NCI-H2029 (cell line): ENCODE measurements at places on chromosomes 11 and 22.

- no peak for DNase-seq
Observed at GRCh38 chr22:29860006-29860766, 22.1 kb upstream of the ASCC2 start.

DNA sequence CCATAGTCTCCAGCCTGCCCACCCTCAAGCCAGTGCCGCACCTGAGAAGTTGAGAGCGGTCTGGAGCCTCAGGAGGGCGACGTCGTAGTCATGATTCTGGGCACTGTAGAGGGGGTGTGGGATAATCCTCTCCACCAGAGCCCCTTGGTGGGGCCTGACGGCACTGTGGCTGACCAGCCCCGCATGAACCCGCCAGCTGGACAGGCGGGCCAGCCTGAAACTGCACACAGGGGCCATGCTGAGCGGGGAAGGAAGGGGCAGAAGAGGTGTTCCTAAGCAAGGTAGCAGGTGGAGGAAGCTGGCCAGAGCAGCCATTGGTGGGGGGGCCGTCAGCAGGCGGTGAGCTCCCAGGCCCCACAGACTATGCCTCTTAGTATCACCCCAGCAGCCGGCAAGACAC is 13.1 kb downstream of the TMPRSS5 start:
- DNase-seq, result no peak

DNA sequence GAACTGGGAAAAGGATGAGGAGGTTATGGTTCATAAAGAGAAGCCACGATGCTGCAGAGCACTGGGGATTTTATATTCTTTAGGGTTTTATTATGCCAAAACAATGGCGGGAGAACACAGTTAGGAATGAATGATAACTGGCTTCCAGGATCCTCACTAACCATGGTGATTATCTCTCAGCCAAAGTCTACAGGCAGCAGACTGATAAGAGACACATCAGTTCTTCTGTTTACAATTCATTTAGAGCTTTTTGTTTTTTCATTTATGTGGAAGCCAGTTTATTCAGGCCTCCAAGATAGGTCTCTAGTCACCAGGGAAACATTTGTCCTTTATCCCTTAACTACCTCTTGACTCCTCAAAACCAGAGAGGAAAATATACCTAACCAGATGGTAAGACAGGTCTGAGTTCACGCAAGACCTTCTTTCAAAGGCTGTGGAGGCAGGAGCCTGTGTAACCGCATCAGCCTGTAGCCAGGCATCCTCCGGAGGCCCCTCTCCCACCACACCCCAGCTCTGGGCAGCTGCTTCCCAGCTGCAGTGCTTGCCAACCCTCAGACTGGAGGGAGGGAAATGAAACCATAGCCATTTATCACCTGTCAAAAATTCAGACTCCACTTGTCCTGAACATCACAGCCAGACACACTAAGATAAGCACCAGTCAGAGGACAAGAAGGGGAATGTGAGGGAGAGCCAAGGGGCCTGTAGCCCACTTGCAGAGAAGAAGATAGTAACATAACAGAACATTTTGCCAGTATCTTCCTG is 57.2 kb upstream of the FAM181B start:
- DNase-seq, result no peak

DNA sequence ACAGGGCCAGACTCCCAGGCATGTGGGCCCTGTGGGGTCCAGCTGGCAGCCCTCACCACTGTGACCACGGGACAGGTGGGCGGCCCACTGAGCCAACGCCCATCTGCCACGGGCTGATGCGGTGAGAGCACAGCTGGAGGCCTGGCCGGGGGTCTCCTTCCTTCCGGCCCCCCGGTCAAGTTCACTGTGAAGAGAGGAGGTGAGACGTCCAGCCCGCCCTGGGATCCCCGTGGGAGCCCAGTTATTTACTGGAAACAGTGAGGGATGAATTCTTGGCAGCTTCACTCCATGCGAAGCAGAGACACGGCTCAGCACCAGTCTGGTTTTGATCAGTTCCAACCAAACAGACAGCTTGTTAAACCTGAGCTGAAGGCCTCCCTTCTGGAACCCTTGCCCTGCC is 38.7 kb downstream of the WNT11 start:
- no peak for DNase-seq

DNA sequence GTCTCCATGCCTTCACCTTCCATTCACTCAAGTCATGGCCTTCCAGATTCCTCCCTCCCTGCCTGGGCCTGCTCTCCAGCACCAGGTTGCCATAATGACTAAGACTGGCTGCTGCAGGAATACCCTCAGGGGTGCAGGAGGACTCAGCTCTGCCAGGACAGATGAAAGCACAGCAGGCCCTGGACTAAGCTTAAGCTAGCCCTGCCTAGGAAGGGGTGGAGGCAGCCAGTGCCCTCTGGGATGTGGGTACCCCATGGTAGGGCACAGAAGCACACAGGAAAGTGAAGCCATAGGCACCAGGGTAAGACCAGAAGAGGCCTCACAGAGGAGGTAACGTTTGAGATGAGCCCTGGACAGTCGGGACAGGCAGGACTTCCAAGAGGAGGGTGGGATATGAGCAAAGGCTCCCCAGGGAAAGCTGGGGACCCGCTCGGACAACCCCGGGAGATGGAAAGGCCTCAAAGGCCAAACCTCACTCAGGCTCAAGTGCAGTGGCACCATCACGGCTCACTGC is 3.0 kb upstream of the RIN1 start:
- DNase-seq, result no peak

GRCh38 chr11:45736424-45736823 is 68.5 kb upstream of the SLC35C1 start:
- peak; percentile 21 for DNase-seq

GRCh38 chr11:64787526-64788320 is 9.4 kb upstream of the SF1 start:
- no peak for DNase-seq

- no peak for DNase-seq
Observed at GRCh38 chr11:79022265-79022664, 418.6 kb downstream of the TENM4 start.

- no peak for DNase-seq
Observed at GRCh38 chr11:94672636-94673035, 95.5 kb upstream of the AMOTL1 start.

- DNase-seq, result no peak
Observed at GRCh38 chr11:65593518-65594414, 1.8 kb downstream of the KCNK7 start.

DNA sequence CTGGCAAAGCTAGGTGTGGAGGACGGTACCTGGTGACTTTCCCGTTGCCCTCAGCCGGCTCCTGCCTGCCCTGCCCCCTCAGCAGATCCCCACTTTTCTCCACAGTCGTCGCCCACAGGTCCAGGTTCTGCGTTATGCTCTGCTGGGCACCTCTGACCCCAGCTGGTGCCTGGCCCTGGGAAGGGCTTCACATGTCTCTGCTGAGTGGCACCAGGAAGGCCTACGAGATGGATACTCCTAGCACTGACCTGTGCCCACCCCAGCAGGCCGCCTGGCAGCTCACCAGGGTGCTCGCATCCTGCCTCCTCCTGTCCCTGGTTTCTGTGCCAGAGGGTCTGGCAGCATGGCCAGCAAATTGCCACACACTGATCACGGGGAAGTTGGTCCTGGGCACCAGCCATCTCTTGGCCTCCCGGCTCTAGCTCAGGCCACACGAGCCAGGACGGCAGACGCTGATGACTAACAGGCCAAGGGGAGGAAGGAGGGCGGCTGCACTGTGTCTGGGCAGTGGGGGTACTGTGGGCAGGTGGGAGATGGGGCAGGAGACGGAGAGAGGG is 13.8 kb downstream of the CARS1 start:
- no peak for DNase-seq

DNA sequence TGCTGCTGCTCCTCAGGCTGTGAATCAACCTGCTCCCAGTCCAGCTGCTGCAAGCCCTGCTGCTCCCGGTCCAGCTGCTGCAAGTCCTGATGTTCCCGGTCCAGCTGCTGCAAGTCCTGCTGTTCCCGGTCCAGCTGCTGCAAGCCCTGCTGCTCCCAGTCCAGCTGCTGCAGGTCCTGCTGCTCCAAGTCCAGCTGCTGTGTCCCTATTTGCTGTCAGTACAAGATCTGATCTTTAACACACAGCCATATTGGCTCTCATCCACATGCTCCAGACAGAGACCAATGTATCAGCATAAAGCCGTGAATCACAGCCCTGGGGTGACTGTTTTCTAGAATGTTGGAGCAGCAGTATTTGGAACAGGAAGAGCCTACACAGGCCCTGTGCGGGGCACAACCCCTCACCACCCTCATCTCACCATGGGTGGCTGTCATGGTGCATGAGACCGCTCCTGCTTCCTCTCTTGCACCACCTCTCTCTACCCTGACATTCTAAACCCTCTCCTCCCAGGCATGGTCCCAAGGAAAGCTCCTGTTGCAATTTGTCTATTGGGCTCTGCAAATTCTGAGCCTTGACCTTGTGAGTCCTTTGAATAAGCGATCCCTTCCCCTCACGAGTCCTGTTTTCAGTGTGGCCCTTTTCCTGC is 3.5 kb downstream of the KRTAP5-10 start:
- no peak for DNase-seq

DNA sequence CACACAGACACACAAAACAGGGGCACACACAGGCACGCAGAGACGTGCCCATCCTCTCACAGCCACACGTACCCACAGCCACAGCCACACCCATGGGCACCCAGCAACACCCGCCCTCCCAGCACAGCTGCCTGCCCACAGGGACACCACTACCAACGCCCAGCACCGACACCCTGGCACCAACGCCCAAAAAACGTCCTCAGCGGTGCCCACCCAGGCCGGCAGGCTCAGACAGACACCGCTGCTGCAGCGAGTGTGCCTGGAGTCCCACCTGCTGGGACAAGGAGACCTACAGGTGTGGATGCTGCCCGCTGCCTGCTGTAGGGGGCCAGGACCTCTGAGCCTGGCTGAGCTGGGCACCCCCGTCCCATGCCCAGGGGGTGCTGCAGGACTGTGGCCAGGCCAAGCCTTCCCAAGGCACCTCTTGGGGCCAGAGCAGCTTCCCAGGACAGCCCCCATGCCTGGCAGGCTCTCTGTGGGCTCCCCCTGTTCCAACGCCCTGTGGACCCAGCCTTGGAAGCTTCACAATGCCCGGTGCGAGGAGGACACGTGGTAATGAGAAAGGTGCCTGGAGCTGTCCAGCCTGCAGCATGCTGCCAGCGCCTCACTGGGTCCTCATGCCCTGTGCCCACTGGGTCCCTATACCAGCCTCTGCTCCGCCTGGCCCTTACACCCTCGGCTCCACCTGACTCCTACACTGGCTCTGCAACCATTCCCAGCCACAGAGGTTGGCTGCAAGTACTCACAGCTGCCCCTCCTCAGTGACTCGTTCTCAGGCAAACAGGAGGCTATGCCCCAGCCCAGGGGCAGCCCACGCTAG is 45.8 kb upstream of the TH start:
- no peak for DNase-seq

- no peak for DNase-seq
Observed at GRCh38 chr11:31819621-31820437, 8.7 kb upstream of the PAX6 start.

GRCh38 chr11:105298174-105298573 is 158.6 kb upstream of the CARD18 start:
- DNase-seq, result no peak

DNA sequence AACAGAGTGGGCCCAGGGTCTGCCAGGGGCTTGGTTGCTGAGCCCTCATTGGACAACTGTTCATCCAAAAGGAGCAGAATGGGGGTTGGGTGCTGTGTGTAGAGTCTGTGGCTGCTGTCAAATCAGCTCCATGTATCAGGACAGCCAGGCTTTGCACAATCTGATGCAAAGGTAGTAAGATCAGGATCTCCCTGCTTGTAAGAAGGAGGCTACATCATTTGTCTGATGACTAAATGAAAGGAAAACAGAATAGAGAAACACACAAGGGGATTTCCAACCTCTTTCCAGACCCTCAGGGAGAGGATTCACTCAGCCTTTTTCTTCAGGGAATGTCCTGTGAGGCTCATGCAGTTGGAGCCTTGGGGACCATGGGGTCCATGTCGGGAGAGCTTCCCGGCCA is 7.2 kb downstream of the MICAL2 start:
- no peak for DNase-seq

- no peak for DNase-seq
Observed at GRCh38 chr11:10503221-10503620, 37.8 kb downstream of the RNF141 start.

- no peak for DNase-seq
Observed at GRCh38 chr11:61102667-61103571, 630 bp downstream of the CD5 start.

- DNase-seq, result no peak
Observed at GRCh38 chr11:111774955-111775710, 8.9 kb upstream of the PPP2R1B start.

DNA sequence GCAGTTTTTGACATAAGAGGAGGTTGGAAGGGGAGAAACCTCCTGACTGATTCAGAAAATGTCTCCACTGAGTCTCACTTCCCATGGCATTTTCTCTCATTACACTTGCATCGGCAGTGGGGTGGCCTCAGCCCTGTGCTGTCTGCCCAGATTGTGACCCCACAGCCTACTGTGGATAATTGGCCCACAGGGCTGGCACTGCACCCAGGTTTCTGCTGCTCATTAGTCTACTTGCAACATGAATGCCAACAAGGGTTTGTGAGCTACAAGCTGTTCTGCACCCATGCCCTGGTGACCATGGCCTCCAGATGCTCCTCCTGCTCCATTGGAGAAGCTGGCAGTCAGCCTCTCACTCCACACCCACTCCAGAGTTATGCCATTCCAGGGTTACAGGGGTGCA is 296.0 kb downstream of the CTTN start:
- DNase-seq, result no peak

DNA sequence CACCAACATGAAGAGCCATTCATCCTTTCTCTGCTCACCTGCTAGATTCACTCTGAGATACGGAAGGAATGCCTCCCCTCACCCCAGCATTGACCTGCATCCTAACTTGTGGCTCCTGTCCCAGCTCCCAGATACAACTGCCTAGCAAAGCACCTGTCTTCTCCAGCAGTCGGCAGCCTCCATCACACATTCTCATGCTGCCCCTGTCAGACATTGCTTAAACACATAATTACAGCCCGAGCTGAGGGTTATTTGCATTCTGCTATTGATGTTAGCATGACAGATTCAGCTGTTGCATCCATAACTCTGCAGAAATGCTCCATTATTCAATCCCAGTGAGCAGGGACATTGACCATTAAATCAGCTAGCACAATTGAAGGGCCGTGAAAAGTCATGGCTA is 184.4 kb upstream of the NARS2 start:
- DNase-seq, result no peak

DNA sequence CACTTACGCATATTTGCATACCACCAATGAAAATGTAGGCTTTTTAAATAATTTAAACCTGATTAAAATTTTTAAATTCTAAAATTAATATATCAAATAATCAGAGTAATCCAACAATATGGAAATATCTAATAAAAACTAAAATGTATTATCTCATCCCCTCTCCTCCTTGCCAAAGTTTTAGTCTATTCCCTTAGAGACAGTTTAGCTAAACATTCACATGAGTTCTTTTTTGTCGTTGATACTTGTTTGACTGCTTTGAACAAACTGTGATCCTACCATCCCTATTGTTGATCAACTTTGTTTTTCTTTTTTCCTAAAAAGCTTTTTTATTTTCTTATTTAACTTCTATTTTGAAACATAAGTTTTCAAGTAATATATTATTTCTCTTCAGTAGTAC is 81.4 kb upstream of the PARVA start:
- DNase-seq, result no peak

DNA sequence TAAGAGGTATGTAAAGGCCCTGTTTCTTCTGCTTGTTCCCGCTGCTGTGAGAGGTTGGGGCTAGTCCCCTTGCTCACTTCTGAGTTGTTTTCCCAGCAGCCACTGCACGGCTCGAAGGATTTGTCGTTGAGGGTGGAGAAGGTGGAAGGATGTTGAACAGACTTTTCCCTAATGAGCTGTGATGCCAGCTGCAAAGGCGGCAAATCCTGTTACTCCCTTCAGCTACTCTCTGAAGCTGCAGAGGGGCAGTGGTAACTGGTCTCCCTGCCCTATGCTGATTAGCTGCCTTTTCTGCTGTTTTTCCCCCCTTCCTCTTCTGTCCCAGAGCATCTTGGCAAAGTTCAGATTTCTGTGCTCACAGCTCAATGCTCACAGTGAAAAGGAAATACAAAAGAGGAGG is 90.4 kb upstream of the SLC25A18 start:
- DNase-seq, result no peak
